Ascending aorta (tissue), 2 donors: ENCODE measurements at places on chromosomes 13 and 19.

GRCh38 chr13:28474491-28475134, 20.3 kb downstream of the FLT1 start:
- no peak for DNase-seq

- DNase-seq = no peak
Measured at GRCh38 chr13:101673360-101674105, 221.1 kb downstream of the ITGBL1 start.

- DNase-seq = no peak
Measured at GRCh38 chr19:18817574-18817973, 14.2 kb upstream of the UPF1 start.

DNA sequence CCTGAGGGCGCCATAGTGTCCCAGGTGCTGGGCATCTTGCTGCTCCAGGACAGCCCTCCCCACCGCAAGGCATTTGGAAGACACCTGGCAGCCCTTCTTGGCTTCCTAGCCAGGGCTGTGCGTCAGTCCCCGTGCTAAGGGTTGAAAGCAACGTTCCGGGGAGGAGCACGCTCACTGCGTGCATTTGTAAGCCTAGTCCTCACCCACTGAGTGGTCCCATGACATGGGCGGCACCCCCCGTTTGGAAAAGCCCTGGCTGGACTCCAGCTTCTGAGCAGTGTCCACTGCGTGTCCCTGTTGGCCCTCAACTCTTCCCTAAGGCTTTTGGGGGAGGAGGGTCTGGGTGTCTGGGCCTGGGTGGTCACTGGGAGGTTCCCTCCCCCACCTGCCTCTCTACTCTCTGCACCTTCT, 76.3 kb upstream of the GPR183 start:
- DNase-seq = peak; percentile 53

DNA sequence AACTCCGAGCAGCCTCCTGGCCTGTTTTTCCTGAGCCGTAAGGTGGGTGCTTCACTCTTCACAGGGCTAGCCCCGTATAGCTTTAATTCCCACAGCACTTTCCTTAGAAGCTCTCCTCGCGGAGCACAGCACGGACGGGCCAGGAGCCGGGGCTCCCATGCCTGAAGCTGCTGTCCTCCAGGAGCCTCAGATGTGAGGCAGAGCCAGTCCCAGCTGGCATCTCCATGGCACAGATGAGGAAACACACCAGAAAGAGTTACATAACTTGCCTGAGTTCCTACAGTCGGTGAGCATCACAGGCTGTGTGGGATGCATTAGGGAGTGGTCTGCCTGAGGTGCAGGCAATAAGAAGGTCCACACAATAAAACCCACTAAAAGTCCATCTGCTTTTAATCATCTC, 118.5 kb downstream of the ATP8A2 start:
- no peak for DNase-seq

DNA sequence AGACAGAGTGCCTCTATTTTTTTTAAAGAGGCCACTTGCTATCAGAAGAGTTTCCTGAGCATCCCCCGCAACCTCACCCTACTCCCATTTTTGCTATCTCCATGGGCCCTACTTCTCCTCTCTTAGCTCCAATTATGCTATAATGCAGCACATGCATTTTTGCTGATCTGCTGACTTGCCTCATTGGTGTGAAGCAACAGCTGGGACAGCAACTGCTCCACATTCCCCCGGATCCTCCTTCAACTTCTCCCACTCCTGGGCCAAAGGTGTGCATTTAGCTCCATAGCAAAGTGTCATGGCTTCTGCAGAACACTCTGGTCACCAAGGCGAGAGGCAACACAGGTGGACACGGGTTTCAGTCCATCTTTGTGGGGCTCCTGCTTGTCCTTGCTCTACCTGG, 56.7 kb upstream of the USP29 start:
- DNase-seq = no peak

DNA sequence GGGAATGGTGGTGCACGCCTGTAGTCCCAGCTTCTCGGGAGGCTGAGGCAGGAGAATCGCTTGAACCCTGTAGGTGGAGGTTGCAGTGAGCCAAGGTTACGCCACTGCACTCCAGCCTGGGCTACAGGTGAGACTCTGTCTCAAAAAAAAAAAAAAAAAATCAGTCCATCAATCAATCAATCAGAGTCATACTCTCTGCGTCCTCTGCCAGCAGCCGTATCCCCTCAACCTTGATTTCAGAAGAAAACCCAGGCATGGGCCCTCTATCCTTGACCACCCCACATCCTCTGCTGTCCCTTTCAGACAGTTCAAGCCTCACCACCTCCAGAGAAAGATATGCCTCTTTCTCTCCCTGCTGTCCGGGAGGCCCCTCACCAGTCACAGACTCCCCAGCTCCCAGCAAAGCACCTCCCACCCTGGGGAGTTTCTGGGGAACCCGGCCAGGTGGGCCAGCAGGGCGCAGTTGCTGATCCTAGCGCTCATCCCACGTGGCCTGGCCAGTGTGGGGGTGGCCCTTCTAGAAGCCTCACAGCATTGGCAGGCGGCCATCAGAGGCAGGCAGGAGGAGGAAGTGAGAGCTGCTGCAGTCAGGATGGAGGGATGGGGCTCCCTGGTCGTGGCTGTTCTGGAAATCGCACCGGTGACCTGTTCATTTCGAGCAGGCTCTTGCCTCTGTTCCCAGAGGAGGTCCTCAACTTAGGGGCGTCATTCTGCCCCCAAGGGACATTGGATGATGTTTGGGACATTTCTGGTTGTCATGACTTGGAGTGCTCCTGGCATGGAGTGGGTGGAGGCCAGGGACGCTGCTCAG, 10.2 kb upstream of the JSRP1 start:
- DNase-seq = peak; percentile 70

DNA sequence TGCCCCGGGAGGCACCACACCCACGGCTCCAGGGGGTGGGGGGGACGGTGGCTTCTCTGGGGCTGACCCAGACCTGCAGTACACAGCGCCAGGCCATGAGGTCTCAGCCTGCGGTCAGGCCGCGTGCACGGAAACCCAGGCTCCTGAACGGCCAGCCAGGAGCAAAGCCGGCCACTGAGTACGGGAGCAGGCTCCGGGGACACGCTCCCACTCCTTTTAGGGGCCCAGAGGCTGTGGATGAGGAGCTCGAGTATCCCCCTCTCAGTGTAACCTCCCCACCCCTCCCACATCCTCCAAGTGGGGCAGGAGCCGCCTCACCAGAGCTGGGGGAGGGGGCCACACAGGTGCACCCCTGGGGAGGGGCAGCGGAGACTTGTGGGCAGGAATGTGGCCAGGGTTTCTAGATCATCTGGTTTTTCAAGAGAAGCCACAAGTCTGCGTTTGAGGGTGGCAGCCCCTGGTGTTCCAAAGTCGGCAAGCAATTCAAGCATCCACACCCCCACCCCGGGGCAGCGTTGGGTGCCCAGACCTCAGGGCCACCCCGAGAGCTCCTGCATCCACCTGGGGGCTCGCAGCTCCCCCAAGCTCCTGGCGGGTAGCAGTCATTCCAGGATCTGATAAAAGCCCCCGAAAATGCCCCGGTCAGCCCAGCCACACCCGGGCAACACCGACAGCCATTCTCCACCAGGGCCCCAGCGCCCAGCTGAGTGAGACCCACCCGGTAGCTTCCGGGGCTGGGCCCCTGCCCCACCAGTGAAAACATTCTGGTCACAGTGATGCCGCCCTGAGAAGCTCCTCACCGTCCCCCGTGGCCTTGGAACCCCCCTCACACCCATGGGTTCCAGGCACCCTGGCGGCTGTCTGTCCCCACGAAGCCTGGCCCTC, 6.1 kb downstream of the SBNO2 start:
- DNase-seq = no peak

DNA sequence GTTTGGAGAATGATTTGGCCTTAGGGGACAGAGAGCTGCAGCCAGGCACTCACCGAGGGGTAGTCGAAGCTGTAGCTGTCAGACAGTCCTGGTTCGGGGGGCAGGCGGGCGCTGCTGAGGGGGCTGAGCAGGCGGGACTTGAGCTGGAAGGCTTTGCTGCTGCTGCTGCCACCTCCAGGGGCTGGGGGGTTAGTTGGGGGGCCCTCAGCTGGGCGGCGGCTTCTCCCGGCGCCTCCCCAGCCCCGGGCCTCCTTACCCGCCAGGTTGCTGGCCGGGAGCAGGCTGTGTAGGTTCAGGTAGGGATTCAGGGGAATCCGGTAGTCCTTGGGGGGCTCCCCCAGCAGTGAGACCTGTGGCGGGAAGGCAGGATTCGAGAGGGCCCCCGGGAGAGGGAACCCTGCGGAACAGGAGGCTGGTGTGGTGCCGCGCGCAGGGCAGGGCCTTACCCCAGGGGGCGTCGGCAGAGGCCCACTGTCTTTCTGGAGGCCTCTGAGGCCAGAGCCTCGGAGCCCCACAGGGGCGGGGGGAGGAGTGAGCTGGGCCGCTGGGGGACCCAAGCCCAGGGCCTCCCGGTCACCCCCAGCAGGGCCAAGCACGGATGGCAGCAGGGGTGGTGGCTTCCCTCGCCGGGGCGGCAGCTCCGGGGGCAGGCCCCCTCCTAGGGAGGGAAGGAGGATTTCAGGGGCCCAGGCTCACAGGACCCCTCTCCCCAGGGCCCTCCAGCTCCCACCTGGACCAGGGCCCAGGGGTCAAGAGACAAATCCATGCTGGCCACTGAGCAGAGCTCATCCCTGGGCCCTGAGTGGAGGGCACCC, 5.0 kb upstream of the FDX2 start:
- no peak for DNase-seq

DNA sequence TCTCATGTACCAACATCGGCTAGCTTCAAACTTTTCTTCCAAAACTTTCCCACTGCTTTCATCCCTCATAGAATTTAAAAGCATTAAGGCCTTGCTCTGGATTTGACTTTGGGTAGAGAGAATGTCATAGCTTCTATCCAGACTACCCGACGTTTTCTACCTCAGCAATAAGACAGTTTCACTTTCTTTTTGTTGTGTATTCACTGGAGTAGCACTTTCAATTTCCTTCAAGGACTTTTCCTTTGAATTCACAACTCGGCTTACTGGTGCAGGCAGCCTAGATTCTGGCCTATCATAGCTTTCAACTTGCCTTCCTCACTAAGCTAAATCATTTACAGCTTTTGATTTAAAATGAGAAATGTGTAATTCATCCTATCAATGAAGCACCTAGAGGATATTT, 420.4 kb upstream of the GPC6 start:
- no peak for DNase-seq

- DNase-seq = no peak
Measured at GRCh38 chr13:93715866-93716265, 489.3 kb downstream of the GPC6 start.

- no peak for DNase-seq
Measured at GRCh38 chr13:58476206-58476918, 844.8 kb downstream of the PCDH17 start.

GRCh38 chr13:112335135-112335534, 41.0 kb upstream of the SPACA7 start:
- DNase-seq = no peak

- DNase-seq = no peak
Measured at GRCh38 chr19:5211217-5211822, 129.3 kb downstream of the PTPRS start.

DNA sequence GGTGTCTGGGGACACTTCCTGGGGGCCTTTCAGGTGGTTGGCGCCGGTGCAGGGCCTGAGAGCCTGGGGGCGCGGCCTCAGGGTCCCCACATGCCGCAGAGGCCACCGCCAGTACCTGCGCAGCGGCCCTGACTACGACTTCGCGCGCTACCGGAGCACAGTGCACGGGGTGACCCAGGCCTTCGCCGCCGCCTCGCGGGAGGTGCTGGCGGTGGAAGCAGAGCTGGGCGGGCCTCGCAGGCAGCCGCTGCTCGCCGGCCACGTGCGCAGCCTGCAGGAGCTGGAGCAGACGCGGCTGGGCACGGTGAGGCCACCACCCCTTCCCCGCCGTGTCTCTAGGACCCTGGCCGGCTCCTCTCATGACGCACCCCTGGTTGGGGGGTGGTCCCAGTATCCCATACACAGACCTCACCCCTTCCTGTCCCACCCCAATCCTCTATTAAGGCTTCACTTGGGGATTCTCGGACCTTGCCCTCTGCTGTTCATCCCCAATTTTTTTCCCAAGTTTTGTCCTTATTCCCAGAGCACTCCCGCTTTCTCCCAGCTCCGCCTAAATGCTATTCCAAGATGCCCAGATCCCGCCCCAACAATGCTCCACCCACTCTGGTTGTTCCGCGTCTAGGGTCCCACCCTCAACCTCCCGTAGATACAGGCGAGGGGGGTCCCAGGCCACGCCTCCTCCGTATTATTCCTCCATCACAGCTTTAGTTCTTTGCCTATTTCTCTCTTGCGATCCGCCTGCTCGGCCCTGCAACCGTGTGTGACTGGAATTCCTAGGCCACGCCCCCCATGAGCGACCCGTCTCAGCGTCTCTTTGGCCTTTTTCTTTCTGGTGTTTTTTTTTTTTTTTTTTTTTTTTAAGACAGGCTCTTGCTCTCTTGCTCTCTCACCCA, 1.0 kb downstream of the REX1BD start:
- no peak for DNase-seq

DNA sequence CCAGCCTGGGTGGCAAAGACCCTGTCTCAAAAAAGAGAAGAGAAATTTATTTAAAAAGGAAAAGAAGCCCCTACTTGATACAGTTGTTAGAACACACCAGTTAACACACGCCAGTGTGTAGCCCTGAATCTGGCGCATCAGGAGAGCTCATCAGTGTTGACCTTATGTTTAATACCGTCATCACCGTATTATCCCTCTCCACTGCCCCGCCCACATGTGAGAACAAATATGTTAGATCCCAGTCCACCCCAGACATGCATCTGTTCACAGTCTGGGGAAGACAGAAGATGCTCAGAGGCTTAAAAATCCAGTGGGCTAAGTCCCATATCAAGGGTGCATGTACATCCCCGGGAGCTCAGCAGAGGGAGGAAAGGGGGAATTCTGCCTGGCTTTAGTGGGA, 155.2 kb downstream of the DPF1 start:
- DNase-seq = no peak

DNA sequence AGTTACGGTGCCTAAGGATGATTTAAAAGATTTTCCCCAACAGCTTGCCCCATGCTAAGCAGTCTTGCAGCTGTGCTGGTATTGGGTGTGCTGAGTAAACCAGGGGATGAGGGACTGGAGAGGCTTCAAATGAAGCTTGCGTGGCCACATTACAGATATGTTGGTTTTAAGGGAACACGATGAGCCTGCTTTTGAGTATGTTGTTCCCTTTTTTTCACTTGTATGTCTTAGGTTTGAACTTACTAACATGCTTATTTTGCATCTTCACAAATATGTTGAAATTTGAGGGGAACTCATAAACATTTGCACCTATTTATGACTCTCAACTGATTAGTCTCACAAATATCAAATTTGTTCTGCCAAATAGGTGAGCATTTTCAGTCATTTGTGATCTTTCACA, 2.0 kb upstream of the IL17D start:
- DNase-seq = no peak

DNA sequence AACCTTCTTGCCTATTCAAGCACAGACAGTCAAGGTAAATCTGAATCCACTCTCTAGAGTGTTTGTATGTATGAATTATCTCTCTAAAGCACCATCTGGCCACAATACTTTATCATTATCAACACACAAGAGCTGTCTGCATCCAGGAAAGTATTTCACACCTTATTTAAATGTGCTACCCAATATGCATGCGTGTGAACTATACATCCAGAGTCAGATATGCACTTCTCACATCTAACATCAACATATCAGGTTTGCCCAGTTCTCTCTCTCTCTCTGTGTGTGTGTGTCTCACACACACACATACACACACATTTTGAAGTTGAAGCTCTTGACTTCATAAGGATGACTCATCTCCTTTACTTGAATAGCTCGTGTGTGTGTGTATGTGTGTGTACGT, 697.5 kb upstream of the PCDH20 start:
- DNase-seq = no peak
